Motor neuron (in vitro differentiated cells): ENCODE measurements at places on chromosomes 5 and 9. TPM values are rescaled to one million over a fixed set of nuclear protein-coding genes. Genes with fewer than 3 reads are reported as not detected.

The HTR1A gene
- total RNA-seq, result 0.58 and 0.76 TPM in 2 replicates

The CBY3 gene
- total RNA-seq, result 0.59 and 0.64 TPM in 2 replicates

The HTR4 gene
- total RNA-seq, result 0.13 and 0.32 TPM in 2 replicates

The TERT gene
- total RNA-seq, result 0.05 TPM in 1 of 2 replicates, not detected in the other

The FSTL4 gene
- 0.41 and 0.48 TPM in 2 replicates for total RNA-seq
